ENCODE measurements at places on chromosomes 3 and 15.

DNA sequence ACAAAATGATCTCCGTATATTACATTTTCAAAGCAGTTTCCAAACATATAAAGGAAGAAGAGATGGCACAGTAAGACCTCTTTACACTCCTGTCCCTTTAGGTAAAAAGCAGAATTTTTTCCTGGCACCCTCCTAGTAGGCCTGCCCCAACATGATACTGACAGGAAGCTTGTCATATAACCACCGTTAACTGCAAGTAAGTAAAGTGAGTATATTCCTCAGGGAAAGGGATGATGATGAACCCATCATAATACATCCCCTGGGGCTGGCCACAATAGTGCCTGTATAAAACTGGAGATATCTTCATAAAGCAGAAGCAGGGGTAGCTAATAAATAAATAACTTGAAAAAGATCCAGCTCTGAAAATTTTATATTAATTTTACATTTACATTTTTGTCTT, 893.0 kb downstream of the DIPK2A start:
- DNase-seq, result no peak

GRCh38 chr3:55491296-55491816, 4.2 kb upstream of the WNT5A start:
- no peak for DNase-seq

- no peak for DNase-seq
Observed at GRCh38 chr15:52109559-52110451, 2.8 kb downstream of the BCL2L10 start.

DNA sequence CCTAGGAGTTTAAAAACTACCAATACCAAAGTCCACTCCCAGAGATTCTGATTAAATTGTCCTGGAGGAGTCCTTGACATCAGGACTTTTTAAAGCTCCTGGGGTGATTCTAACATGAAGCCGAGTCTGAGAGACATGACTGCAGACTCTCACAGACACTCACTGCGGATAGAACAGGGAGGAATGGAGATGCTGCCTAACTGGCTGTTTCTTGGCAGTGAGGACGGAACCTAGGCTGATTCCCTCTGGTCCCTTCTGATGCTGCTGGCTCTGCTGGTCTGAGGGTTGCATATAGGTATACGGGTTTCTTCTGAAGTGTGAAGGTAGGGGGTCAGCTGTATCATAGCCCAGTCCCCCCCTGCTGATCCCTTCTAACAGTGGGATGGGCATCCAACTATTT, 1.3 kb upstream of the HRG start:
- no peak for DNase-seq

- no peak for DNase-seq
Observed at GRCh38 chr3:113802795-113803455, 35.7 kb upstream of the GRAMD1C start.

- DNase-seq, result no peak
Observed at GRCh38 chr15:91393186-91393585, 293.1 kb downstream of the SV2B start.

- no peak for DNase-seq
Observed at GRCh38 chr3:33170531-33170930, 48.1 kb downstream of the SUSD5 start.

GRCh38 chr3:16993227-16993626, 108.5 kb downstream of the PLCL2 start:
- no peak for DNase-seq

DNA sequence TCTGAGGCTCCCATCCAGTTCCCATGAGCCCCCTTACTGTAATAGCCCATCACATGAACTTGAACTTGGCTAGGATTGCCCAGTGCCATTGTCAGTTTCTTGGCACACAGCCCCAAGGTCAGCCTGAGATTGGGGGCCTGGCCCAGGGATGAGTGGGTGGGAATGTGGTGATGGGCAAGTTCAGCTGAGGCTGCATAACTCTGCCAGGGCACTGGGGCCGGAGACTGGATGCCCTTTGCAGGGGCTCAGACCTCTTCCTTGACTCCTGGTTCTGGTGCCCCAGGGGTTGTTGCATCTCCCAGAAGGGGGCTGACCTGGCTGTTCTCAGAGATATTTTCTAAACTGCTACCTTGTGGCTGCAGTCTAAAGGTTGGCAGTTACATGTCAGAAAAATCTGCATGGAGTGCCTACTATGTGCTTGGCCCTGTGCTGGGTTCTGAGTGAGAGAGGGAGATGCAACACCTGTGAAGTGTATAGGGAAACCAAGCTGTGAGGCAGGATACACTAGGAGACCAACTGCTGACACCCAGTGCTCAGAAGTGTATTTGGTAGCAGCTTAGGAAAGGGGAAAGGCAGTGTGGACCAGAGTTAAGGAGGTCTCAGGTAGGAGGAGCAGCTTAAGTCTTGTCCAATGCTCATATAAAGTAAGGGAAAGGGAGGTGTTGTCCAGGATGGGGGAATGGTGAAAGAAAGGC, 74.8 kb upstream of the PRR23C start:
- no peak for DNase-seq

GRCh38 chr3:114686621-114687020, 392.8 kb downstream of the TIGIT start:
- no peak for DNase-seq

DNA sequence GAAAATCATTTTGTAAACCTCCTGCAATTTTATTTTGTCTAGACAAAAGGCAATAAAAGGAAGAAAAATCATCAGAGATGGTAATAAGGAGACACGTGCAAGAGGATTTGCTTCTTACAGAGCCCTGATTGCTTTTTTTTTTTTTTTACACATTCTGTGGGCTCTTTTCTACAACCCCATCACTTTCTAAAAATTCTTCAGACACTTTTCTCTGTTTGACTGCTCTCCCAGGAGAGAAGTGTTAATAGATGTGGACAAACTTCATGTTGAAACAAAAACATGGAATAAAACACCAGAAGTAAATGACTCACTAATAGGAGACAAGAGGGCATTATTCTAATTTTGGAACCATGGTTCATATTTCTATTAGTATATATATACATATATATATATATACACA, 114.4 kb upstream of the TPRG1 start:
- DNase-seq, result no peak

- DNase-seq, result no peak
Observed at GRCh38 chr3:74271541-74271940, 342.9 kb downstream of the CNTN3 start.

DNA sequence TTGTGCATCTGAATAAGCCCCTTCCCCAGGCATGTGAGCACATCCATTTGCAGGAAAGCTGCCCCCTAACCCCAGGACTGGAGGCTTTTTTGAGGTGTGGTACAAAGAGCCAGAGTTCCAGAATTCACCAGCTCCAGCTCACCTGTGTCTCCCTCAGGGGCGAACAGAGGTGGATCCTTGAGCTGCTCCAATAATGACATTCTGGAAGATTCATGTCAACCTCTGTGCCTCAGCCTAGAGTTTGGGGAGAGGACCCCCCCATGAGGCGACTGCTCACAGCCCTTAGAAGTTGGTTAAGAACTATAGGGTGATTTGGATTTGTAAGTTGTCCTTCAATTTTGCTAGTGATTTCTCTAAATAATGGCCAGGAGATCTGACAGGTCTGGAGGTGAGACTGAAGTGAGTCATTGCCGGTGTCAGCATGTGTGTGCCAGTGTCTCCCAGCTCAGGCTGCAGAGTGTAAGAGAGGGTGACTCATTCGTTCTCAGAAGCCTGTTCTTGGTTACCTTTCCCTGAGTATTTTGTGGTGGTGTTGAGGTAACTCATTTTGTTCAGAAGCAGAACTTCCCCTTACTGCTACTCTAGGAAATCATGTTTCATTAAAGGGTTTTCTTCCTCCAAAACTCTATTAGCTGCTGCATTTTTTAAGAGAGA, 136.9 kb upstream of the TOPAZ1 start:
- no peak for DNase-seq

DNA sequence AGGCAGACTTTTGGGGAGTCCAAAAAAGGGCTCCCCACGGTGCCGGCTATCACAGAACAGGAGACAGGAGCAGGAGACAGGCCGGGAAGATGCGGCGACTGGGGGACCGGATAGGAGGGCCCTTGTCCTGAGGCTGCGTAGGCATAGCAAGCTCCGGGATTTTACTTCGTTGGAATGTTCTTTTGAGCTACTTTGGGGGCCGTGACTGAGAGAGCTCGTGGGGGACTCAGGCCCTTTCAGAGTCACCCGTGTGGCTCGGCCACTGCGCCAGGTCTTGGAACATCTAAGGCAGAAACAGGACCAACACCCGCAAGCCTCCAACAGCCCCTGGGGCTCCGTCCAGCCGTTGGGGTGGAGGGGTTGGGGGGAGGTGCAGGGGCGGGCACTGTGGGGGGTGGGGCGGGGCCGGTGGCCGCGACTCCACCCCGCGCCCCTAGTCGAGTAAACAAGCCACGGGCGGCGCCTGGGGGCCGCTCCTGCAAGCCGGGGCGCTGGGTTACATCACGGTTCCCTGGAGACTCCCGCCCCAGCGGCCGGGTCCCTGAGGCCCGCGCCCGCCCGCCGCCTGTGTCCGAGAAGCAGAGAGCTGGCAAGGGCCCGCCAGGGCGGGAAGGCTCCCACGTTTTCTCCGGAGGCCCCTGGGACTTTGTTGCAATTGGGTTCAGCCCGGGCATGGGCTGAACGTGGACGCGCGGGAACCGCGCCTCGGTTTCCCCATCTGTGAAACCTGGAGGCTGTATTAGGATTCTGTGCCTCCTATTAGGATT, 23.3 kb upstream of the C15orf39 start:
- DNase-seq, result no peak

DNA sequence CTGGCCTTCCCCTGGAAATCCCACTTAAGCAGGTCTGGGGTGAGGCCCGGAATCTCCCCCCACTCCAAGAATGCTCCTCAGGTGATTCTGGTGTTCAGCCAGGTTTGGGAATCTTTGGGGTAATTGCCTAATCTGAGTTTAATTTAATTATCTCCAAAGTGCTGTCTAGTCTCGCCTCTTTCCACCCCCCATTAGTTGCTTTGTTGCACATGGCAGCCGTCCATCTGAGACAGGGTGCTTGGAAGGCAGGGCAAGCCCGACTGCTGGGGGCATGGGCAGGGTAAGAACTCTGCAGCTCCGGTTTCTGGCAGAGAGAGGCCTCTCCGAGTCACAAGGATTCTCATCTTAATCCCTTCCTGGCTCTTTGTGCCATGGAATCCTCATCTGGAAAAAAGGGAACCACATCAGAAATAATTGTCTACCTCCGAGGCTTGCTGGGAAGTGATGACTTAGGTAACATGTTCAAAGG, 15.0 kb downstream of the IL17RD start:
- DNase-seq, result no peak

GRCh38 chr3:64684715-64685261, 3.0 kb downstream of the ADAMTS9 start:
- DNase-seq, result no peak

- DNase-seq, result no peak
Observed at GRCh38 chr3:43148033-43148432, 42.2 kb upstream of the POMGNT2 start.

GRCh38 chr3:53181024-53181371, 20.0 kb downstream of the PRKCD start:
- no peak for DNase-seq

- DNase-seq, result no peak
Observed at GRCh38 chr3:43852066-43852465, 161.3 kb downstream of the ABHD5 start.

DNA sequence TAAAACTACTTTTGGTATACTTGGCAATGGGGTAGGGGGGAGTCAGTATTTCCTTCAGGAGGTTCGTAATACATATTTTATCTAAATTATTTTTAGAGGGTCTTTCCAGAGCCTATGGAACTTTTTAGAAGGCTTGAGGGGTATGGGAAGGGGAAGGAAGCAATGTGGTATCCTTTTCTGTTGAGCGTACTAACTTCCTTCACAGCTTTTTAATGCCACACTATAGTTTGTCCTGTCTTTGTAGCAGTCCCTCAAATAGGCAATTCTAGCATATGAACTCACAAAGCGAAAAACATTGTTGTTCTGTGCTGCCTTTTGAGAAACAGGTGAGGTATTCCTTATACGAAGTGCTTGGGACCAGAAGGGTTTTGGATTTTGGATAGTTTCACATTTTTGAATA, 22.3 kb upstream of the P2RY13 start:
- DNase-seq, result no peak

GRCh38 chr3:28317438-28318022, 31.0 kb upstream of the ZCWPW2 start:
- DNase-seq, result no peak

GRCh38 chr3:182585532-182586150, 207.7 kb upstream of the ATP11B start:
- DNase-seq, result no peak

DNA sequence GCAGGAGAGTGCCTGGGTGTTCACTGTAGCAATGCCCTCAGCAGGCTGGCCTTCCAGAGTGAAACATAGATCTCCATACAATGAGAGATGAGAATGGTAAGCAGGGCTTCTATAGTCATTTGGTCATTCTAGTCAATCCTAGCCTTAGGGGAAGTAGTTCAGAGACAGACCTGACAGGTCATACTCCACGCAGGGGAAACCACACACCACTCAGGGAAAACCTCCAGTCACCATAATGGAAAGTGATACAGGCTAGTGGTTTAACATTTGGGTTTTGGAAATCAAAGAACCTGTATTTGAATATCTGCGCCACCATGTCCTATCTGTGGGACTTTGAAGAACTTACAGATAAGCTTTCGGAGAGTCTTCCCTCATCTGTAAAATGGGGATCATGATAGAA, 425.7 kb upstream of the PPP2R3A start:
- no peak for DNase-seq

GRCh38 chr3:171363202-171363601, 97.0 kb downstream of the TNIK start:
- no peak for DNase-seq

DNA sequence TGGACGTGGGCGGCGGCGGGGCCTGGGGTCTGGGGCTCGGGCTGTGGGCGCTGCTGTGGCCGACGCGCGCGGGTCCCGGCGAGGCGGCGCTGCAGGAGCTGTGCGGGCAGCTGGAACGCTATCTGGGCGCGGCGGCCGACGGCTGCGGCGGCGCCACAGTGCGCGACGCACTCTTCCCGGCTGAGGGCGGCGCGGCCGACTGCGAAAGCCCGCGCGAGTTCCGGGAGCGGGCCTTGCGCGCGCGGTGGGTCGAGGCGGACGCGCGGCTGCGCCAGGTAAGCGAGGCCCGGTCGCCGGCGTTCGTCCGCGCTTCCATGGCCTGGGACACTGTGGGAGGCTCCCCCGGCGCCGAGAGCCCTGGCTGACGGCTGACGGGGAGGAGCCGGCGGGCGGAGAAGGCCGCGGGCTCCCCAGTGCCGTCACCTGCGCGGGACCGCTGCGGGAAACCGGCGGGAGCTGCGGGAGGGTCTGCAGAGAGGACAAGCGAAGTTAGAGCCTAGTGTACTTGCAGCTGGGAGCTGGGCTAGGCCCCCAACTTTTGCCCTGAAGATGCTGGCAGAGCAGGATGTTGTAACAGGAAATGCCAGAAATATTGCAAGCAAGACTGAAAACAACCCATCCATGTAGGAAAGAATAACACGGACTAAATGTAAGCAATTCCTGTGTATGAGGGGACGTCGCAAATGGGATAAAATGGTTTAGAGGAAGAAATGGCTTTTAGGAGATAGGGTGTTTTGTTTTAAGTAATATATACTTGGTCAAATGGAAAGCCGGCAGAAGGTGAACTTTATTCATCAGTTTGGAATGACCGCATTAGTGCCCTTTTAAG, 847 bp downstream of the WHAMM start:
- no peak for DNase-seq

All from SIG-M5 (cell line).